ENCODE measurements at places on chromosomes 6 and 20. TPM values are rescaled to one million over a fixed set of nuclear protein-coding genes. Genes with fewer than 3 reads are reported as not detected.

Gene HLA-DRB1
- not detected for total RNA-seq

Gene PACSIN1
- not detected for total RNA-seq

Gene GRM4
- 0.22 TPM for total RNA-seq

Gene SLC17A3
- total RNA-seq: not detected

Gene WFDC12
- not detected for total RNA-seq

Gene ZSCAN12
- total RNA-seq: 1.9 TPM

Gene PRDM13
- total RNA-seq: not detected

Gene DDX43
- 0.11 TPM for total RNA-seq

GRCh38 chr20:23013429-23013828, 21.7 kb upstream of the SSTR4 start:
- H3K27ac ChIP-seq: no peak overlapping the region
- no peak overlapping the region for H3K4me3 ChIP-seq

DNA sequence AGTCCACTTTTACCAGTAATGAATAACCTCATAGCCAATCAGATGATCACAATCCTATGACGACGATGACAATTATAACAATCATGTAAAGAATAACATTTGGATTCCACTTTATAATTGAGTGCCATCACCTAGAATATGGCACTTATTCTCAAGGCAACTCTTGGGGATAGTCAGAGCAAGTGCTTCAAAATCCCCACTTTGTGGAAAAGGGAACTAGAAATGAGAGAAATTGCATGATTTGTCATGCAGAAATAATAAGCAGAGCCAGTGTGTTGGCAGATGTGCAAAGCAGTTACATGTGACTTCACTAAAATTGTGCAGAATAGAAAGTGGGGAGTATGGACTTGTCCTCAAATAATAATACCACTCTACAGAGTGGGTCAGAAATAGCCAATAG, 41.3 kb downstream of the FRK start:
- H3K27me3 ChIP-seq: no peaks in the 10 kb centered on the region
- H3K36me3 ChIP-seq: no peaks in the 10 kb centered on the region

GRCh38 chr20:49948178-49948577, 12.0 kb downstream of the RNF114 start:
- peak overlapping the region; percentile 88 for H3K27ac ChIP-seq
- peaks cover 39% of the 10 kb centered on the region for H3K36me3 ChIP-seq
- DNase-seq: no peak
- H3K27me3 ChIP-seq: no peaks in the 10 kb centered on the region

- H3K4me3 ChIP-seq: no peak overlapping the region
- DNase-seq: peak; percentile 76
- H3K27ac ChIP-seq: no peak overlapping the region
- peaks cover 26% of the 10 kb centered on the region for H3K4me1 ChIP-seq
Observed at GRCh38 chr6:12545619-12546409, 170.8 kb upstream of the PHACTR1 start.

DNA sequence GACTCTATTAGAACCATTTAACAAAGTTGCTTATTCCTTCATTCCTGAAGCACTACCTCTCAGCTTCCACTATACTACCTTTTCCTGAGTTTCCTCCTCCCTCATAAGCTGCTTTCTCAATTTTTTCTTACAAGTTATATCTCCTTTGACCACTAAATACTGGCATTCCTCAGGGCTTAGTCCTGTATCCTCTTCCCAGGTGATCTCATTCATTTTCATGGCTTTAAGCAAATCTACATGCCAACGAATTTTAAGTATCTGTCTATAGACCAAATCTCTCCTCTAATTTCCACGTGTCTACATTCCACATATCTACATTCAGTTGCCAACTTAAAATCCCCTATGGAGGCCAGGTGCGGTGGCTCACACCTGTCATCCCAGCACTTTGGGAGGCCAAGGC, 134.7 kb downstream of the BTBD9 start:
- peaks cover 18% of the 10 kb centered on the region for H3K4me1 ChIP-seq
- H3K4me3 ChIP-seq: no peak overlapping the region
- H3K27ac ChIP-seq: no peak overlapping the region
- no peaks in the 10 kb centered on the region for H3K36me3 ChIP-seq

- peak; percentile 24 for DNase-seq
- no peak overlapping the region for H3K4me3 ChIP-seq
- H3K36me3 ChIP-seq: no peaks in the 10 kb centered on the region
- H3K27me3 ChIP-seq: peaks cover 15% of the 10 kb centered on the region
Observed at GRCh38 chr20:36319356-36320260, 13.5 kb downstream of the DLGAP4 start.

DNA sequence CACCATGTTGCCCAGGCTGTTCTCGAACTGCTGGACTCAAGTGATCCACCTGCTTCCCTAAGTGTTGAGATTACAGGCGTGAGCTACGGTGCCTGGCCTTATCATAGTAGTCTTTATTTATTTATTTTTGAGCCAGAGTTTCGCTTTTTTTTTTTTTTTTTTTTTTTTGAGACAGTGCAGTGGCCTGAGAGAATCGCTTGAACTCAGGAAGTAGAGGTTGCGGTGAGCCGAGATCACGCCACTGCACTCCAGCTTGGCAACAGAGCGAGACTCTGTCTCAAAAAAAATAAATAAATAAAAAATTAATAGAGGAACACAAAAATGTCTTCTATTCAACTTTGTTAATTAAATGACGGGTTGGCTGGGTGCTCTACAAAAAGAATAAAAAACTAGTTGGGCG, 12.9 kb downstream of the MAPRE1 start:
- H3K4me3 ChIP-seq: no peak overlapping the region
- H3K27ac ChIP-seq: no peak overlapping the region
- DNase-seq: no peak

- no peaks in the 10 kb centered on the region for H3K36me3 ChIP-seq
- no peak overlapping the region for H3K27ac ChIP-seq
- no peaks in the 10 kb centered on the region for H3K27me3 ChIP-seq
- no peak overlapping the region for H3K4me3 ChIP-seq
Observed at GRCh38 chr6:15023448-15023847, 222.4 kb upstream of the JARID2 start.

DNA sequence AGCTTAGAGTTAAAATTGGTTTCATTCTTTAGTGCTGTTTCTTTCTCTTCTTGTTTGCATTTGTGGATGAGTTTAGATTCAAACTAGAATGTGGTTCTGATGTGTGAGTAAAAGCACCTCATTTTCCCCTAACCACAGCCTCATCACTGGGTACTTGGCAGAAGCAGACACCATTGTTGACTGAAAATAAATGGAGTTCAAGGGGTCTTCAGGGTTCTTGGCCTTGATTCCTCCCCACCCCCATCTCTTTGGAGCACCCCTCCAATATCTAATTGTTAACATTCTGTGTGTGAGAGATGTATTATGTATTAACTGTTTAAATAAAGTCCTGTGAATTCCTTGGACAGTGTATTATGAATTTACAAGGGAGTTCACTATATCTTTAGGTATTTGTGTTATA, 59.6 kb downstream of the JARID2 start:
- H3K4me1 ChIP-seq: peaks cover 54% of the 10 kb centered on the region
- H3K27me3 ChIP-seq: no peaks in the 10 kb centered on the region
- H3K4me3 ChIP-seq: no peak overlapping the region

- no peak overlapping the region for H3K27ac ChIP-seq
- H3K36me3 ChIP-seq: no peaks in the 10 kb centered on the region
- H3K4me1 ChIP-seq: no peaks in the 10 kb centered on the region
- DNase-seq: peak; percentile 27
Observed at GRCh38 chr6:133854364-133855275, 34.3 kb upstream of the TCF21 start.

DNA sequence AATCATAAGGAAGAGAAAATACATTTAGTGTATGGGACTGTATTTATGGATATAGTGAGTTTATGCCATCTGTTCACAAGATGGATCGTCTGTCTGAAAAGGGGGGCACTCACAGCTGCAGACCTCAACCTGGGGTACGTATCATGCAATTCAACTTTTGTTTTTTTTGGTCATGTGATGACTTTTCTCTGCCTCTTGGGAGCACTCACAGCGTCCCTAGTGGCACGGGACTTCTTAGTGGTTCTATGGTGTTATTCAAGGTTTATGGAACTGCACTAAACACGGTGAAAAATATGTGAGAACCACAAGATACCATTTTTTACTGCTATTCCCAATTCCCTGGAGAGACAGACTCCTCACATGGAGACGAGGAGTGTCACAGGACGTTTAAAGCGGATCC, 60.4 kb upstream of the MPC1 start:
- peaks cover 20% of the 10 kb centered on the region for H3K36me3 ChIP-seq
- no peaks in the 10 kb centered on the region for H3K4me1 ChIP-seq
- no peak overlapping the region for H3K27ac ChIP-seq
- H3K27me3 ChIP-seq: no peaks in the 10 kb centered on the region
- no peak for DNase-seq

- no peaks in the 10 kb centered on the region for H3K4me1 ChIP-seq
- H3K27me3 ChIP-seq: no peaks in the 10 kb centered on the region
- no peak for DNase-seq
- H3K36me3 ChIP-seq: peaks cover 67% of the 10 kb centered on the region
- H3K27ac ChIP-seq: no peak overlapping the region
- no peak overlapping the region for H3K4me3 ChIP-seq
Observed at GRCh38 chr20:17943343-17943742, 25.3 kb downstream of the SNX5 start.

DNA sequence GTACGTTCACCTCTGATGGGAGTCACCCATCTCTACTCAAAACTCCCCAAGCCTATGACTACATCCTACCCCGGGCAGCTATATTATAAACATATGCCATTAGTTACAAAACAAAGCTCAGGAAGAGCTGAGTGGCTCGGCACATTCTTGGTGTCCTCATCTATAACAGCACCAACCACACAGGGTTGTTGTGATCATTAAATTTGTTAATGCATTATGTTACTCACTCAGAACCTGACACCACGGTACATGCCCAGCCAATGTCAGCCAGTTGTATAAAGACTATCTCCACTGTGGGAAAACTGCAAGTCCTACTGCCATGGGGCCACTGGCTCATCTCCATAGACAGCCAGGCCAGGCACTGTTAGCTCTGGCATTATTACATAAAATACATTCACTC, 7.7 kb downstream of the CDK5RAP1 start:
- no peak overlapping the region for H3K27ac ChIP-seq
- H3K27me3 ChIP-seq: no peaks in the 10 kb centered on the region
- DNase-seq: peak; percentile 40
- H3K4me3 ChIP-seq: no peak overlapping the region
- H3K4me1 ChIP-seq: peaks cover 14% of the 10 kb centered on the region

DNA sequence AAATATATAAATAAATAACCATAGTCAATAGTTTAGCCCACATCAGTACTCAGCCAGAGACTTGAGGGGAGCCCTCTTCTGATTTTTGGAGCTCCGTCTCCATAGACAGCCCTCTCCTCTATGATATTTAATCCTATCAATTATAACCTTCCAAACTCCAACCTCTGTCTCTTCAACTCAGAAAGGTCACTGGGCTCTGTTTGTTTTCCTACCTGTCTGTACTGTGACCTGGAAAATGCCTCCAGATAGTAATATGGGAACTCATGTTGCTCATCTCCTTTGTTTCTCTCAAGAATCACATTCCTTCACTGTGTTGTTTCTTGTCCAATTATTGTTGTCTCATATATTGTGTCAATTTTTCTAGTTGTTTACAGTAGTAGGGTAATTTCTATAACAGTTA, 409.7 kb downstream of the CDKAL1 start:
- no peak overlapping the region for H3K27ac ChIP-seq
- no peak for DNase-seq
- H3K36me3 ChIP-seq: no peaks in the 10 kb centered on the region
- no peaks in the 10 kb centered on the region for H3K4me1 ChIP-seq
- no peak overlapping the region for H3K4me3 ChIP-seq

GRCh38 chr6:47599512-47599911, 98.9 kb upstream of the ADGRF4 start:
- H3K36me3 ChIP-seq: peaks cover 18% of the 10 kb centered on the region
- H3K4me1 ChIP-seq: peaks cover 13% of the 10 kb centered on the region
- no peak overlapping the region for H3K4me3 ChIP-seq
- H3K27ac ChIP-seq: no peak overlapping the region

DNA sequence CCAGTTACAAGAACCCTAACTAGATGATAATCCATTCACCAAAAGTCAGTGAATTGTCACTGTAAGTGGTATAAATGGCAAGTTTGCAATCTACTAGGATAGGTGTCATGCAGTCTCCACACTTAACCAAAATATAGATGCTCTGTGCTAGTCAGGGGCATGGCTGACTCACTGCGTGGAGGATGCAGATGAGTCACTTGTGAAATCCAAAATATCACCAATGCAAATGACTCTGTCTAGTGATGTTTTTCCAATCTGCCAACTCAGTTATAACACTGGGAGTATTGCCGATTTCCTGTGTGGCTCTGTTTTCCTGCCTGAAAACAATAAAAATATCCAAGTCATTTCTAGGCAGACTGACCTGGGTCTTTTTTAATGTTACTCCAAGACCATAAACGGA, 47.8 kb upstream of the NRSN1 start:
- no peaks in the 10 kb centered on the region for H3K36me3 ChIP-seq
- H3K4me1 ChIP-seq: peaks cover 5% of the 10 kb centered on the region
- H3K27me3 ChIP-seq: no peaks in the 10 kb centered on the region
- peak; percentile 78 for DNase-seq

- no peaks in the 10 kb centered on the region for H3K36me3 ChIP-seq
- no peaks in the 10 kb centered on the region for H3K4me1 ChIP-seq
- DNase-seq: no peak
- no peak overlapping the region for H3K27ac ChIP-seq
- H3K27me3 ChIP-seq: no peaks in the 10 kb centered on the region
- H3K4me3 ChIP-seq: no peak overlapping the region
Observed at GRCh38 chr20:60630609-60631008, 621.5 kb upstream of the CDH4 start.

GRCh38 chr20:34437330-34437986, 74.4 kb downstream of the ITCH start:
- DNase-seq: peak; percentile 41
- H3K4me1 ChIP-seq: peaks cover 7% of the 10 kb centered on the region
- peaks cover 50% of the 10 kb centered on the region for H3K36me3 ChIP-seq
- H3K27me3 ChIP-seq: no peaks in the 10 kb centered on the region
- H3K27ac ChIP-seq: peak overlapping the region; percentile 4
